ENCODE measurements at places on chromosomes 3 and 15.

DNA sequence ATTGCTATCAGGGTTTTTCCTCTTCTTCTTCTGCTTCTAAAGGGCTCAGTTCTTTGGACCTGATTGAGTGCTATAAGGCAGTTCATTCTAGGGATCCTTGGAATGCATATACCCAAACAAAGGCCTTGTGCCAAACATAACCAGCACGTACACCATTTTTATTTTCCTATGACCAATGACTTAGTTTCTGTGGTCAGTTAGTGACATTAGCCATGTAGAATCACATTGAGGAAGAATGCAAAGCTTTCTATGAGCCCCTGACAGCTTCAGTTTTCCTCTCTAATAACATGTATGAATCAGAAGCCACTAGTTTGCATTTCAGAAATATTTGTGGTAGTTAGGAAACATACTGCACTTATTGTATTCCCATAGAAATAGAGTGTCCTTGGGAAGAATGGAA is 240.0 kb downstream of the THRB start:
- no peak for DNase-seq

- peak; percentile 13 for DNase-seq
Observed at GRCh38 chr3:182618085-182618732, 175.1 kb upstream of the ATP11B start.

- no peak for DNase-seq
Observed at GRCh38 chr15:93617443-93617842, 528.4 kb upstream of the RGMA start.

DNA sequence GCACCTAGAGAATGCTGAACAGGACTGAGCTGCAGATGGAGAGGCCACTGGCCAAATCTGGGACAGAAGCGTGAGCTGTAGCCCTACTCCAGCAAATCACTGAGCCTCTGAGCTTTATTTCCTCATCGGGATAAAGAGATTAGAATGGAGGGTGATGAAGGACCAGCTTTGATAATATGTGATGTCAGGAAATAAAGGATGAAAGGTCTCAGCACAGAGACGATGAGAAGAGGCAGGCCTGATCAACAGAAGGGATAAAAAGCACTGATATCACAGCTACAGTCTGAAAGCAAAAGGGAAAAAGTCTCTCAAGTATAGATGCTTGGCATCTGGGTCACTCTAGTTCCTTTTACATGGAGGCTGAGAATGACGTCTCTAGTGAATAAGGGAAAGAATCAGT is 70.0 kb downstream of the DHX30 start:
- DNase-seq: no peak

DNA sequence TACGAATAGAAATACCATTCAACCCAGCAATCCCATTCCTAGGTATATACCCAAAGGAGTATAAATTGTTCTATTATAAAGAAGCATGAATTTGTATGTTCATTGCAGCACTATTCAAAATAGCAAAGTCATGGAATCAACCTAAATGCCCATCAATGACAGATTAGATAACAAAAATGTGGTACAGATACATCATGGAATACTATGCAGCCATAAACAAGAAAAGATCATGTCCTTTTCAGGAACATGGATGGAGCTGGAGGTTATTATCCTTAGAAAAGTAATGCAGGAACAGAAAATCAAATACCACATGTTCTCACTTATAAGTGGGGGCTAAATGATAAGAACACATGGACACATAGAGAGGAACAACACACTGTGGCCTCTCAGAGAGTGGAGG is 571.9 kb downstream of the RBMS3 start:
- DNase-seq: no peak

DNA sequence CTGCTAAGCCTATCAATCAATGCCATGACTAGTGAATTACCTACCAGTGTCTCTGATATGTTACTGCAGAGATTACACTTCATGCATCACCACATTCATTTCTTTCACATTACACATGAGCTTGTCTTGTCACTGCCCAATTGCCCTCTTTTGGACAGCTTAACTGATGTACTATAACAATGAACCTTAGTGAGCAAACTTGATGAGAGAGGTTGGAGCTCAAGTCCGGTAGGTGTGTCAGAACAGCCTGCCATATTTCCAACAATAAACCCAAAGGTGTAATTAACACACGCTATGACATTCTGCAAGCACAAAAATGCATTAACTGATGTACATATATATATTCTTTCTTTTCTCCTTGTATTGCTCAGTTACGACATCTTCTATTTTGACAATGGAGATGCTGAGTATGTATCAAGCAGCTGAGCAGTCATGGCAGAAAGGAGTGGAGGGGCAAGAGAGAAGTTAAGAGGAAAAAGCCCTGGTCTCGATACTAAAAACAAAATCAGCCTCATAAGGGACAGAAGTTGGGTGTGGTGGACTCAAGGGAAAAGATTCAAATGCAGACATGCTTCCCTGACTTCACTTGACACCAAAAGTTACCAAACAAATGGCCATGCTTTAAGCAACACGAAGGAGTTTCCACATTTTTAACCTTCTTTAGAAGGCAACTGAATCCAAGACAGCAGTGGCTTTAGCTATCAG is 538.2 kb downstream of the FOXP1 start:
- DNase-seq: no peak

DNA sequence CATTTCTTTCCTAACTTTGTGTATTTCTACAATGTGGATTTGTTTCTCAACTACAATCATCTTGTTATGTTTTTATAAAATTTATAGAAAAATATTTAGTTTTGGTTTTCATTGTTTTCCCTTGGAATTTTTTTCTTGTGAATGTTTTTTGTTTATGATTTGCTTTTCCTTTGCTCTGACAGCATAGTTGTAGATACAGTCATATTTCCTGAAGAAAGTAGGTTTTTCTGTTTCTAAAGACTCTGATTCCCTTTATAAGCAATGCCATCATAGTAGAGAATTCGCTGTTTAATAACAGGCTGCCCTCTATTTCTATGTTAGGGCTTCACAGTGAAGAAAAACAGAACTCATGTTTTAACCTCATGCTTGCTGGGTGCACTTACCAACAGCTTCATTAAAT is 482.3 kb downstream of the ZBBX start:
- DNase-seq: no peak

DNA sequence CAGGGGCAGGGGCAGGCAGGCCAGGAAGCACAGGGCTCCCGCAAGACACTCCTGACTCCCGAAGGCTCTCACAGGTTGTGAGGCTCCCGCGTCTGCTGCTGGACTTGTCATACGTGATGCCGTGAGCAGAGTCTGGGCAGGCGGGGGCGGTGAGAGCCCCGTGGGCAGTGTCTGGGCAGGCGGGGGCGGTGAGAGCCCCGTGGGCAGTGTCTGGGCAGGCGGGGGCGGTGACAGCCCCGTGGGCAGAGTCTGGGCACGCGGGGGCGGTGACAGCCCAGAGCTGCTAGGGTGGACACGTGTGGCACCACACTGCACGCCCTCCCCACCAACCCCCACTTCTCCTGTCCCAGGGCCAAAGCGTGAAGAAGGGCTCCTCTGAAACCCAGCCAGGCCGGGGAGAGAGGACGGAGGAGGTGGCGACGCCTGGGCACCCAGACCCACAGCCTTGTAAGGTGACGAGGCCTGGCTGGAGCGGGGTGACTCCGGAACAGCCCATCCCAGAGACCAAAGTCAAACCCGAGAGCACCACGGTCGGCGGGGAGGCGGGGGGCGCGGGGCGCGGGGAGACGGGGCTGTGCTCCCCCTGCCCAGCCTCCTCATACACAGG is 35.0 kb downstream of the TNK2 start:
- DNase-seq: no peak

DNA sequence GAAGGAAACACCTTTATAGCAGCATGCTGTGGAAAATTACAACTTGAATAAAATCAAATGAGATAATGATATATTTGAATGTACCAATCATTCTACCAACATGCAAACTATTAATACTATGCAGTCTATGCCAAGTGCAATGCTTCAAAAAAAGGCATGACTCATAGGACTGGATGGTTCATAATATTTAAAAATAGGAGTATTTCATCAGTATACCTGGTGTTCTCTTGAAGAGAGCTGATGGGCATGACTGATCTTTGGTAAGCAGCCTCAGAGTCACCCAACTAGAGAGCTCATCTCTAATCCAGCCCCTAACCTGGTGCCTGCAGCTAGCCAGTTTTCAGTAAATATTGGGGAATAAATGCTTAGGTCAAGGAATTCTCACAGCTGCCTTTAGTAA is 434.7 kb upstream of the ARRDC4 start:
- DNase-seq: no peak

DNA sequence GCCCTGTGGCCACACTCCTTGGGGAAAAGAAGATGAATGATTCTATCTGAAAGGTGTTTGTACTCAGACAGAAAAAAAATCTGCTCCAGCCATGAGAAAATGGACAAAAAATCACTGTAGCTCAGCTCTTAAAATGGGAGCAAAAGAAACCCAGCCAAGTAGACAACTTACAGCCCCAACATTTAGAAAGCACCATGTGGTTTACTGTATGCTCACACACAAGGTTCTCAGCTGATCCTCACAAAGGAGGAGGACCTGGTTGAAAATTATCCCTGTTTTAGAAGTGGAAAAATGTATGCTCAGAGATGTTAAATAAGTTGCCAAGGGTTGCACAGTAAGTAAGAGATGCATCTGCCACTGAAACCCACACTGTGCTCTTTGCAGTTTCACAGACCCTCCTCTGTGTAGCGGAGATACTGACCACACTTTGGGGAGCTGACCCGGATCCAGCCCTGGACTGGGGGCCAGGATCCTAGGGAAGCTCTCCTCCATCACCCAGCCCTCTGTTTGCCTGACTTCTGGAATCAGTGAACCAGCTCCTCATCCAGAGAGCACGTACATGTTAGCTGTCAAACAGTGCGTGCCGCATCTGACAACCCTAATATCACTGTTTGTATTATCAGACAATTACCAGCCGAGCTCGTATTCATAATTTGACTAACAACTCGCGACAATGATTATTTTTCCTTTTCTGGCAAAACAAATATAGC is 32.7 kb upstream of the TPRG1 start:
- no peak for DNase-seq

GRCh38 chr3:40895109-40895508 is 304.2 kb upstream of the CTNNB1 start:
- DNase-seq: no peak

- no peak for DNase-seq
Observed at GRCh38 chr15:61138156-61138555, 90.9 kb downstream of the RORA start.
